Bronchial epithelial cell (primary cell): ENCODE measurements at places on chromosomes 12 and 14. TPM values are rescaled to one million over a fixed set of nuclear protein-coding genes. Genes with fewer than 3 reads are reported as not detected.

OR10G2 gene
- not detected in 2 replicates for total RNA-seq

PTPN21 gene
- 6.1 and 7.6 TPM in 2 replicates for total RNA-seq

GZMB gene
- total RNA-seq: not detected in 2 replicates

P2RX2 gene
- not detected in 2 replicates for total RNA-seq

NKX2-1 gene
- 4.1 and 6.6 TPM in 2 replicates for total RNA-seq

SAMD15 gene
- under 0.01 and 0.26 TPM in 2 replicates for total RNA-seq

CLEC2D gene
- 1.9 and 2.6 TPM in 2 replicates for total RNA-seq

CLEC14A gene
- total RNA-seq: not detected in 2 replicates

KRT77 gene
- total RNA-seq: under 0.01 TPM in 1 of 2 replicates, not detected in the other

TAS2R9 gene
- not detected in 2 replicates for total RNA-seq

SMIM41 gene
- total RNA-seq: 0.13 and 0.26 TPM in 2 replicates

STXBP6 gene
- not detected in 2 replicates for total RNA-seq

SMAGP gene
- 7.4 and 23.8 TPM in 2 replicates for total RNA-seq

KCNC2 gene
- total RNA-seq: under 0.01 TPM in 1 of 2 replicates, not detected in the other

SERPINA5 gene
- not detected in 2 replicates for total RNA-seq

CACNA2D4 gene
- total RNA-seq: 0.13 TPM in 1 of 2 replicates, not detected in the other

LYZ gene
- total RNA-seq: under 0.01 and 0.13 TPM in 2 replicates

CMTM5 gene
- not detected in 2 replicates for total RNA-seq

SVOP gene
- not detected in 2 replicates for total RNA-seq

EGLN3 gene
- total RNA-seq: 48.7 and 91.7 TPM in 2 replicates

PMEL gene
- 1.8 and 2.6 TPM in 2 replicates for total RNA-seq

ASPG gene
- 0.53 and 6.9 TPM in 2 replicates for total RNA-seq

PUS7L gene
- total RNA-seq: 9.7 and 12.6 TPM in 2 replicates

ST8SIA1 gene
- under 0.01 and 0.13 TPM in 2 replicates for total RNA-seq

RPS6KA5 gene
- total RNA-seq: 1.8 and 2.9 TPM in 2 replicates

MYO1H gene
- total RNA-seq: 0.13 TPM in 1 of 2 replicates, not detected in the other

HCAR2 gene
- total RNA-seq: 1.6 and 3.3 TPM in 2 replicates

SOAT2 gene
- total RNA-seq: not detected in 2 replicates

IL26 gene
- total RNA-seq: not detected in 2 replicates

DAO gene
- total RNA-seq: not detected in 2 replicates

SYT1 gene
- total RNA-seq: 0.26 and 0.79 TPM in 2 replicates

KRT83 gene
- total RNA-seq: 0.13 TPM in 1 of 2 replicates, not detected in the other

PLCZ1 gene
- total RNA-seq: not detected in 2 replicates

TTC7B gene
- total RNA-seq: 2.9 and 7.2 TPM in 2 replicates

BIN2 gene
- total RNA-seq: under 0.01 TPM in 1 of 2 replicates, not detected in the other

KRT75 gene
- 1.8 and 7.3 TPM in 2 replicates for total RNA-seq

DEPDC4 gene
- 1.8 and 2.1 TPM in 2 replicates for total RNA-seq

KRT3 gene
- total RNA-seq: under 0.01 and 0.13 TPM in 2 replicates

OR4N2 gene
- total RNA-seq: not detected in 2 replicates

SSTR1 gene
- total RNA-seq: under 0.01 TPM in 1 of 2 replicates, not detected in the other

TBX3 gene
- 0.38 and 1.3 TPM in 2 replicates for total RNA-seq

GYS2 gene
- total RNA-seq: 0.26 TPM in 1 of 2 replicates, not detected in the other

TBX5 gene
- not detected in 2 replicates for total RNA-seq

MEG3 gene
- 3.7 and 4.1 TPM in 2 replicates for total RNA-seq

SYNDIG1L gene
- under 0.01 TPM in 1 of 2 replicates, not detected in the other for total RNA-seq

MSI1 gene
- not detected in 2 replicates for total RNA-seq

EIF2B2 gene
- 60.6 and 83.7 TPM in 2 replicates for total RNA-seq

ABCD2 gene
- total RNA-seq: not detected in 2 replicates

KRT4 gene
- 66.6 and 171 TPM in 2 replicates for total RNA-seq

SLCO1B1 gene
- total RNA-seq: not detected in 2 replicates

GLIPR1 gene
- 5.8 and 15.0 TPM in 2 replicates for total RNA-seq
